ENCODE measurements at places on chromosomes 1 and 21.

- no peak for DNase-seq
These were observed 220.3 kb downstream of the GRIK1 start for GRCh38 chr21:29719521-29719920.

- DNase-seq, result peak; percentile 37
These were observed 29.5 kb downstream of the LDLRAP1 start for GRCh38 chr1:25572708-25573590.

GRCh38 chr1:7373876-7374562 is 397.1 kb upstream of the VAMP3 start:
- no peak for DNase-seq

GRCh38 chr1:104468282-104468681 is 718.6 kb downstream of the AMY1C start:
- DNase-seq, result no peak

DNA sequence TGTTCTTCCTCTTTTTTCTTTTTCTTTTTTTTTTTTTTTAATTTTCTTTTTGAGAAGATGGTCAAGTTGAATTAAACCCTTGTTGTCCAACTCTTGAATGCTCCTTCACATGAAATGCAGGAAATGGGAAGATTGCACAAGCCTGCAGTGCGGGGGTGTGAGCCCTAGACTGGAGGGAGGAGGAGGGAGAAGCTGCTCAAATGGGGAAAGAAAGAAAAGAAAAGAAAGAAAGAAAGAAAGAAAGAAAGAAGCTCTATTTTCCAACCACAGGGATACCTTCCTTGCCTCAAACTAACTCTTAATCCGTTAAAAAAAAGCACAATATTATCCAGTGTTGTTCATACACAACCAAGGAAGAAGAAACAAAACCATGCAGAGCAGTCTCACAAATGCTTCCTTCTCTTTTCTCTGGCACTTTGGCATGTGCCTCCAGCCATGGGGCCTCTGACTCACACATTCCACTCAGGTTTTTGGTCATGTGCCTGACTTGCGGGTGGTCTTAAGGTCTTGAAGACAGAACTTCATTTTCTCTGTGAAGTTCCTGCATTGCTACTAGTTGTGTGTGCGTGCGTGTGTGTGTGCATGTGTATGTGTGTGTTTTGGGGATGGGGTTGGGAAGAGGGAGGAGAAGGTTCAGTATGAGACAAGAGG is 276.1 kb downstream of the RPS6KC1 start:
- DNase-seq, result no peak
